ENCODE measurements at places on chromosomes 7 and 10. TPM values are rescaled to one million over a fixed set of nuclear protein-coding genes. Genes with fewer than 3 reads are reported as not detected.

DNA sequence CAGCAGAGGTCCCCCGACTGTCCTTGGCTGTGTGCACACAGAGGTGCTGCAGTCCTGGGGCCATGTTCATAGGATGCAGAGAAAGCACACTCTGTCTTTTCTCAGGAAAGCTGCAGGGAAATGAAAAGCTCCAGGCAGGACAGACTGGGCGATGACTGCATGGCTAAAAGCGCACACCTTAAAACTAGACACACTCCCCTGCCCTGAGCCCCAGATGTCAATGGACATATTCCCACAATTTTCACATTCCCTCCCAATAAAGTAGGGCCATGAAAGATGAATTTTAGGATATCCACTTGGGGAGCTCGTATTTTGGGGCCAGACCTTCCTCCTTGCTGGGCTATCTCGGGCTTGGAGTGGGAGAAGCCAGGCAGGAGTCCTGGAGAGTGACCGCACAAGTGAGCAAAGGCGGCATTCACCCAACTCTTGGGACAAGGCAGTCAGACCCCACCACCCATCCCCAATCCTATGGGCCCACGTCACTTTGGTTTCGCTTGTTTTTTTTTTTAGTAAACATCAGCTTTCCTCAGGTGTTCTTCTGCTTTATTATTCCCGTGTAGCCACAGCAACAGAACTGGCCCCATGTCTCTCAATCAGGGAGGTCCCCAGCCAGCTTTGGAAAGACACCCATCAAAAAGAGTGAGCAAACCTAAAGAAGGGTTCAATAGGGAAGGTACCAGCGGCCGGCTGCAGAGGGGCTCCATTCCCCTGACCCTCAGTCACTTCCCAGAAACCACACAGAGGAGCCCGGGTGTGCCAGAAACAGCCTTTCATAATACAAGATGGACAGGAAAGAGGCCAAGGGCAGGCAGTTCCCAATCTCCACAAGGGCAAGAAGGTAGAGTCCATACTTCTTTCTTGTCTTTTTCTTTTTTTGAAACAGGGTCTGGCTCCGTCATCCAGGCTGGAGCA, 12.7 kb downstream of the GPRIN2 start:
- no peak for DNase-seq
- H3K36me3 ChIP-seq: no peaks in the 10 kb centered on the region
- H3K27ac ChIP-seq: no peak overlapping the region

DNA sequence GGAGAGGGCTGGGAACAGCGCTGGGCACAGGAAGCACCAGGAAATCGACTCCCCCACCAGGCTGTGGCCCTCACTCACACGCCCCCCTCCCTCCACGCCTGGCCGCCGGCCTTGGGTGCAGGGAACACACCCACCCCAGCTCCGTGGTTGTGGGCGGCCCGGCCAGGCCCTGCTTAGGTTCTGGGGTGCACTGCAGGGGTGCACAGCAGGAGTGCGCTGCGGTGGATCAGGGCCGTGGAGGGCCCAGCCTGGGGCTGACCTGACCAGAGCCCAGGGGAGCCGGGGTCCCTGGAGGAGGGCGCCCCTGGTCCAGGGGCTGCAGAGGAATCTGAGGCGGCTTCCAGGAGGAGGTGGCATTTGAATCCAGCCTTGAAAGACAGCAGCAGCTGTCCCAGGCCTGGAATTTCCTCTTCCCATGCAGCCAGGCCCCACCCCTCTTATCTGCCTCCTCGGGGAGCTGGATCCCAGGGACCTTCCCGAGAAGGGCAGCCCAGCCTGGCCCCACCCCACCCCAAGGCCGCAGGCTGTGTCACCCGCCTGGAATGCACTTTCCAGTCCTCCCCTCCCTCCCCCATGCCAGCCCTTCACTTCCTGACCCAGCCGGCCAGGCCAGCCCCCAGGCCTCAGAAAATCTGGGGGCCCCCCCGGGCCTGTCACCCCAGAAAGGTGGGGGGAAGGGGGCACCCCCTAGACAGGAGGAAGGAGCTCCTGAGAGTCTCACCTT, 18.4 kb upstream of the PDGFA start:
- H3K4me1 ChIP-seq: peaks cover 23% of the 10 kb centered on the region
- H3K27me3 ChIP-seq: peaks cover 4% of the 10 kb centered on the region
- peak overlapping the region; percentile 79 for H3K27ac ChIP-seq
- no peak overlapping the region for H3K4me3 ChIP-seq
- H3K36me3 ChIP-seq: no peaks in the 10 kb centered on the region

- no peaks in the 10 kb centered on the region for H3K27me3 ChIP-seq
- H3K36me3 ChIP-seq: no peaks in the 10 kb centered on the region
- H3K4me1 ChIP-seq: no peaks in the 10 kb centered on the region
These were observed 100.0 kb upstream of the TRIM24 start for GRCh38 chr7:138359870-138360559.

DNA sequence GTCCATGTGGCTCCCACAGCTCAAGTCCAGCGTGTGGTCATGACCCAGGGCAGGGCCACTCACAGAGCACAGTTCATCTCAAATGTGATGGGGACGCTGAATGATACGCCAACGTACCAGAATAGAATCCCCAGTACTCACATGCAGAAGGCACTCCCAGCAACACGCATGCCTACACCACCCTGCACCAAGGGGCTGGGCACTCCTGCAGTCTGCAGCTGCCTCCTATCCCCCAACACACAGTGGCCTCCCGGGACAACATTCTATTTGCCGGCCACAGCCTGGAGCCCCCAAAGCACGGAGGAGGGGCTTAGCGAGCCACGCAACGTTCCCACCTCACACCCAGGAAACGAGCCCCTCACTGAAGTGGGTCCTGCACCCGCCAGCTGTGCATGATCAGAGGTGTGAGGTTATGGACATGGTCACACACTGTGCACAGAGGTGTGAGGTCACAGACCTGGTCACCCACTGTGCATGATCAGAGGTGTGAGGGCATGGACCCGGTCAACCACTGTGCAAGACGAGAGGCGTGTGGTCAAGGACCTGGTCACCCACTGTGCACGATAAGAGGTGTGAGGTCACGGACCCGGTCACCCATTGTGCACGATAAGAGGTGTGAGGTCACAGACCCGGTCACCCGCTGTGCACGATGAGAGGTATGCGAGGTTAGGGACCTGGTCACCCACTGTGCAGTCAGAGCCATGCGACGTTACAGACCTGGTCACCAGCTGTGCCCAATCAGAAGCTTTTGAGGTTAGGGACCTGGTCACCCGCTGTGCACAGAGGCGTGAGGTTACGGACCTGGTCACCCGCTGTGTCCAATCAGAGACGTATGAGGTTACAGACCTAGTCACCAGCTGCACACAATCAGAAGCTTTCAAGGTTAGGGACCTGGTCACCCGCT, 182.8 kb downstream of the DIP2C start:
- no peaks in the 10 kb centered on the region for H3K36me3 ChIP-seq
- no peak overlapping the region for H3K4me3 ChIP-seq
- DNase-seq: no peak
- peaks cover 6% of the 10 kb centered on the region for H3K4me1 ChIP-seq

DNA sequence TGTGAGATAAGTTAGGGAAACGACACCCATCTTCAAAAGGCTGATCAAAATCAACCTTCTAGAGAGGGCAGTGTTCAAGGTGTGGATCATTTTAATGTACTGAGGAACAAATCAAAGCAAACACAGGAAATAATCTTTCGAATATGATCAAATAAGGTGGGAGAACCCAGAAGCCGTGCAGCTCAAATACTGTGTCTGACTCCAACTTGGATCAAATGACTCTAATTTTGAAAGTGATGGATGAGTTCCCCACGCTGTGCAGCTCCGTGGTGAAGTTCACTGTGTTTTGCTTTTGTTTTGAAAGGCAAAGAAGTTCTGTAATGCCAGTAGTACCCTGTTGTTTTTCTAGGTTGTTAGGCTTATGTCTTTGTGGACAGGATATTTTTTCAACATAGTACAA, 250.9 kb downstream of the SFMBT2 start:
- H3K27me3 ChIP-seq: no peaks in the 10 kb centered on the region
- no peak for DNase-seq
- no peaks in the 10 kb centered on the region for H3K4me1 ChIP-seq
- H3K4me3 ChIP-seq: no peak overlapping the region
- no peak overlapping the region for H3K27ac ChIP-seq

DNA sequence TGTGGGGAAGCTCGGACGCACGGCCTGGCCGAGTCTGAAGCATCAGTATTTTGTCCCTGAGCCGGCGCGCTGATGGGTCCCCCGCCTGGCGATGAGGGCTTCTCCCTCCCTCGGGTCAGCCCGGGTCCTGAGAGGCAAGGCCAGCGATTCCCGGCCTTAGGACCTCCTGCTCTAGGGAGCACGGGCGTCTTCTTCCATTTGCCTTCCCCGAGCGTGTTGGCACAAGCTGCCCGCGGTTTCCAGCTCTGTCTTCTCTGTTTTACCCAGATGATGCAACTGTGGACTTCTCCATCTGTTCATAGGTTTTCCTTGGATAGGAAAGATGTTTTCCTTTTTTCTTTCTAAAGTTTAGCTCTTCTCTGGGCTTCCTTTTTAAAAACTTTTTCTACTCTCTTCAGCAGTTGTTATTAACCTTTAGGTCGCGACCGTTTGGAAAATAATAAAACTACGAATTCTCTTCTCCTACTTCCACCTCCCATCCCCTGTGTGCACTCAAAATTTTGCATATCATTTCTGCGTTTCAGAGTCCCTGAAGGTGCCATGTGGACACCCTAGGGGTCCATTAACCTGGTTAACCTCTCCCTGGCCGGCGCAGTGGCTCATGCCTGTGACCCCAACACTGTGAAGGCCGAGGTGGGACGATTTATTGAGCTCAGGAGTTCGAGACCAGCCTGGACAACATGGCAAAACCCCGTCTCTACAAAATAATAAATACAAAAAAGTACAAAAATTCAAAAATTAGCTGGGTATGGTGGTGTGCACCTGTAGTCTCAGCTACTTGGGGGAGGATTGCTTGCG, 1.4 kb upstream of the SLC25A28 start:
- H3K36me3 ChIP-seq: no peaks in the 10 kb centered on the region
- no peaks in the 10 kb centered on the region for H3K27me3 ChIP-seq
- H3K4me1 ChIP-seq: peaks cover 2% of the 10 kb centered on the region
- peak overlapping the region; percentile 89 for H3K27ac ChIP-seq
- no peak for DNase-seq
- H3K4me3 ChIP-seq: peak overlapping the region; percentile 57

NACAD gene
- 1.3 TPM for total RNA-seq

HKDC1 gene
- total RNA-seq: 2.1 TPM

UCN3 gene
- total RNA-seq: not detected
